Ureter (tissue), 1 donor: ENCODE measurements at places on chromosomes 12 and 14. TPM values are rescaled to one million over a fixed set of nuclear protein-coding genes. Genes with fewer than 3 reads are reported as not detected.

GRCh38 chr12:101634724-101635123, 40.0 kb downstream of the MYBPC1 start:
- no peak for DNase-seq

DNA sequence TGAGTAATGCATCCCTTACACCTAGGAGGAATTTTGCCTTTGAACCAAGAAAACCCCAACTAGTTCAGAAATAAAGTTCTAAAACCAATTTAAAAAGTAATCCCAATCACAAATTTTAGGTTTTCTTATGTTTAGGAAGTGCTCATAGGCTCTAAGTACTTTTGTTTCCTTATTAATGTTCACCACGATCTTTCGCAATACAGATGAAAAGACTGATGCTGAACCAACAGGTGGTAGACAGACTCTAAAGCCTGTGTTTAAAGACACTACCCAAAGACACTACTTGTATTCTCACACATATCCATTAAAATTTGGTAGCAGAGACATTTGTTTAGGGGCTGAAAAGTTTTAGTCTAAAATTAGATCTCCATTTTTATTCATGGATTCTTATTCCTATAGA, 10.6 kb upstream of the PHLDA1 start:
- DNase-seq = no peak

The LUM gene
- 104 TPM for total RNA-seq

The FITM1 gene
- total RNA-seq = 0.55 TPM

The RHOJ gene
- 20.6 TPM for total RNA-seq
